ENCODE measurements at places on chromosomes 13 and 19.

DNA sequence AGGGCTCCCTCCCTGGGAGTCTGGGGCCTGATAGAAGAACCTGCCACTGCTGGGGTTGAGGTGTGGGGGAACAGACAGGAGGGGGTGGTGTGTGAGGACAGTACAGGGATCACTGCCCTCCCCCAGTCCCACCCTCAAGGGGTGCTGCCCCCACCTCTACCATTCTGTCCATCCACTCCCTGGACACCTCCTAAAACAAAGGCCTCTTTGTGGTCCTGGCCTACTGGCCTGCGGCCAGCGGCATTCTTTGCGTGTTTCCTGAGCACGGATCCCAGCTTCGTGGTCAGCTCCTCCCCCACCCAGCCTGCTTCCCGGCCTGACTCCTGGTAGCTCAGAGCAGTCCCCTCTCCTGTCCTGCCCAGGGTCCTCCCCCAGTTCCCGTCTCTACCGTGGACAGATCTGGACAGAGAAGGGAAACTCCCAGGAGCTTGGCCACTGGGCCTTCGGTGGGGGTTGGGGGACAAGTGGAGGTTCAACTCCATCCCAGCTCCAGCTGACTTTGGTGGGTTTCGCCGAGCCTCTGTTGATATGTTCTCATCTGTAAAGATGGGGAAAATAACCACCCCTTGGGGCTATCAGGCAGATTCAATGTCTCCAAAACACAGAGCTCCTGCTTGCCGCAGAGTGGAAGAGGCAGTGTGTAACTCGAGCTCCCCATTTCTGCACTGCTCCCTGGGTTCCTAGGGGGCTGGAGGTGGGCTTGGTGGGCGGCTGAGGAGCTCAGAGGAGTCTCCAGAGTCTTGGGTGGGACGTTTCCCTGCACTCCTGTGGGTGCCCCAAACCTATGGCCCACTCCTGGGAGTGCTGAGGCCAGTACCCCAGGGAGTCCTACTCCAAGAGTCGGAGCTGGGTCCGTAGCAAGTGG, 48.7 kb downstream of the LYL1 start:
- DNase-seq = no peak

DNA sequence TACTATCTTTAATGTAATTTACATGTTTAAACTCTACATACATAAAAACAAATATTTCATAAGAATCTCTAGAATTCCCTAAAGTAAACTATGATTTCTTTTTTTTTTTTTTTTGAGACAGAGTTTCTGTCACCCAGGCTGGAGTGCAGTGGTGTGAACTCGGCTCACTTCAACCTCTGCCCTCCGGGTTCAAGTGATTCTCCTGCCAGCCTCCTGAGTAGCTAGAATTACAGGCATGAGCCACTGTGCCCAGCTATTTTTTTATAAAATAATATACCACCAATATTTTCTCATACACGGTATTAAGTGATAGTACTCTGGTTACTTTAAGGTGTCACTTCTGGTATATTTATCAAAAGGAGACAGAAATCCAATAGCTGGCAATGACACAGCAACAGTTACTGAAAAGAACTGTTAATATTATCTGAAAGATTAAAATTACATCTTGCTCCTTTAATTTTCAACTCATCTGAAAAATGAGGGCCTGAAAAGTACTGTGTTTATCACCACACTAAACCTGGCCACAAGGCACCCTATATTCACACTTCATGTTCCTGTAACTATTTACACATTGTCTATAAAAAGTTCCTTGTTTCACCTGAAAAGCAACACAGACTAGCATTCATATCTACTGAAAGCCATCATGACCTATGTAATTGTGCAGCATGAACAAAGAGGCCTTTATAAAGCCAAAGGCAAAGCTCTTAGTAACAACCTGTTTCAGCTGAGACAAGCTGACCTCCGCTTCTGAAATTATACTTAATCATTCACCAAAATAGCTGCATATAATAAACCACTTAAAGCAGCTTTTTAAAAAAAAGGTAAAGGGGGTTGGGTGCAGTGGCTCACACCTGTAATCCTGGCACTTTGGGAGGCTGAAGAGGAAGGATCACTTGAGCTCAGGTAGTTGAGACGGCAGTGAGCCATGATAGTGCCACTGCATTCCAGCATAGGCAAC, 106.1 kb downstream of the SLC25A15 start:
- no peak for DNase-seq

- DNase-seq = no peak
Observed at GRCh38 chr13:37023871-37024270, 23.3 kb downstream of the EXOSC8 start.

GRCh38 chr19:17915940-17916593, 16.7 kb upstream of the CCDC124 start:
- DNase-seq = no peak

DNA sequence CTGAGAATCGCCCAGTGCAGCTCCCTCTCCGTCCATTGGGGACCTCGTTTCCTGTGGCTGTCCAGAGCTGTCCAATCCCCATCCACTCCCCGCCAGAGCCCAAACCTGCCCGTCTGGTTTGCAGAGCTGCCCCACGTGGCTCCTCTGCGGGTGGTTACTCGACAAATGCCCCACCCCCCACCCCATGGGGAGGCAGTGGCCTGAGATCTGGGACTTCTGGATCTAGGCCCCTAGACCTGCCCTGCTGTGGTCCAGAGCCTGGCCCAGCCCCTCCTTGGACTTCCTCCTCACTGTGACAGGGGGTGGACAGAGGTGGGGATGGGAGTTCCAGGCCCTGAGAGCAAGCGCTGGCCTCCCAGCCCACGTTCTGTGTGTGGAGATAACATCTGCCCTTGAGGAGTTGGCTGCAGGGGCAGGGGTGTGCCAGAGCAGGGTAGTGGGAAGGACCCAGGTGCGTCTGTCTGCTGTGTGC, 29.1 kb downstream of the PAK4 start:
- DNase-seq = no peak

GRCh38 chr13:113408562-113408961, 44.6 kb upstream of the GRTP1 start:
- no peak for DNase-seq

- no peak for DNase-seq
Observed at GRCh38 chr13:82900453-82900852, 981.8 kb downstream of the SLITRK1 start.

GRCh38 chr19:8373867-8374813, 10.2 kb downstream of the ANGPTL4 start:
- no peak for DNase-seq

DNA sequence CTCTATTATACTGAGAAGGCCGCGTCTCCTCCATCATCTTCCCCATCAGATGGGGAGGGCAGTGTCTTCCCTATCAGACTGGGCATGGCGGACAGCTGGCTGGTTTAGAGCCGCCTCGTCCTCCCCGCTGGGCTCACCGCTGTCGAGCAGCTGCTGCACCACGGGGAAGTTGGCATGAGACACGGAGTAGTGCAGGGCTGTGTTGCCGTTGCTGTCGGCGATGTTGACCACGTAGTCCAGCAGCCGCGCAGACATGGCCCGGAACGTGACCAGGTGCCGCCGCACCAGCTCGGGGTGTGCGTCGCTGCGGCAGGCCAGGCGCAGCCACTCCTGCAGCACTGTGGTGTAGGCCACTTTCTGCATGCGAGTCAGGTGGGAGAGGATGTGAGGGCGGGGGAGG, 18.8 kb upstream of the SPC24 start:
- no peak for DNase-seq

GRCh38 chr13:43666403-43666802, 120.4 kb downstream of the ENOX1 start:
- no peak for DNase-seq

DNA sequence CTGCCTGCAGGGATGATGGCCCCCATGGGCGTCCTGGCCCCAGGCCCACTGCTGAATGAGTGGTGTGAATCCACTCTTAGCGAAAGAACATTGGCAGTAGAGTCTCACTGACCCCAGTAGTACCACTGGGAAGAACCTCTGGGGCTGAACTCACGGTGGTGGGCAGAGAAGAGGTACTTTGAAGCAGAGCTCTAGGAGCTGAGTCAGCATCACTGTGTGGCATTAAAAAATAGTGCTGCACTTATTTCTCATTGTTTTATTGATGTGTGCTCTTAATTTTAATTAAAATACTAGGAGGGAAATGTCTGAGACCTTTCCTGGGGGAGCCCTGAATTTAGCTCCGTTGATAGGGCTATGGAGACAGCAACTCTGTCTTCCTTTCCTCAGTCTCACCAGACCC, 61.3 kb downstream of the CBY2 start:
- DNase-seq = no peak

DNA sequence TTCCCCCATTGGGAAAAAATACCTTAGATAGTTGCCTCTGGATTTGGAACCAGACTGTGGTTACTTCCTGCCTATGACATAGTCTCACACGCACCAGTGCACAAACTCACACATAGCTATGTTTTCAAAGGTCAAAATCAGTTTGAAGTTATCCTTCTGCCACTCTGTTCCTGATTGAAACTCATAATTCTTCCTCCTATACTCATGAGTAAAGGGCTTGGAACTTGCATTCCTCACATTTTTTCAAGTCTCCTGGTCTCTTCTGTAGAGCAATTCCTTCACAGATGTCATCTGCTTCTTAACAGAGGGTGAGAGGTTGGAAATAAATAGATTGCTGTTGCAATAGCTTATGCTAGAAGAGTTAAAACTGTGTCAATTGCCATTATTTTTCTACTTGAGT, 18.6 kb upstream of the POSTN start:
- DNase-seq = no peak

GRCh38 chr19:50387176-50387867, 3.2 kb downstream of the POLD1 start:
- DNase-seq = no peak

DNA sequence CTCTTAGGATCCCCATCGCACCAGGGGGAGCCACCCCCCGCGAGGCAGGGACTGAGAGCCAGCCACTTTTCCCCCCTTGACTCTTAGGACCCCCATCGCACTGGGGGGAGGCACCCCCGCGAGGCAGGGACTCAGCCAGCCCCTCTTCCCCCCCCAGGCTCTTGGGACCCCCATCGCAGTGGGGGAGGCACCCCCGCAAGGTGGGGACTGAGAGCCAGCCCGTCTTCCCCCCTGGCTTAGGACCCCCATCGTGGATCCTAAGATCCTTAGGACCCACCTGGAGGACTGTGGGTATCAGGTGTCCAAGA, 365.2 kb upstream of the SPRY2 start:
- DNase-seq = no peak

GRCh38 chr13:83216479-83217245, 665.6 kb downstream of the SLITRK1 start:
- no peak for DNase-seq

DNA sequence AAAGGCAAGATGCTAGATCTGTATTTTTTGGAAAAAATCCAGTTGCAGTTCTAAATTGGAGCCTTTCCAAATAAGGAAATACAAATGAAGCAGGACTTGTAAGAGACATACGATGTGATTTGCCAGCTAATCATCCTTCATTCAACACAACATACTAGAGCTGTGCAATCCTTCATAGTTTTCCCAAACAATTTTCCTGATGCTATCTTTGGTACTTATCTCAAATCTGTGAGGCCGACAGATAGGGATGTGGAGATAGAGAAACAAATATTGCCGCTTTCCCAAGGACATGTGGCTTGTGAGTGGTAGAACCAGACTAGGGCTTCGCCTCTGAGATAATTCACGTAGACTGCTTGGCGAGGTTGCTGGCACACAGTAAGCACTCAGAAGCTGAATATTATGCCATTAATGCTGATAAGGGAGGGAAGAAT, 176.6 kb downstream of the LMO7 start:
- DNase-seq = no peak

- DNase-seq = no peak
Observed at GRCh38 chr13:80658705-80659104, 317.8 kb upstream of the SPRY2 start.

GRCh38 chr19:39684267-39684666, 20.0 kb upstream of the LGALS14 start:
- DNase-seq = no peak

DNA sequence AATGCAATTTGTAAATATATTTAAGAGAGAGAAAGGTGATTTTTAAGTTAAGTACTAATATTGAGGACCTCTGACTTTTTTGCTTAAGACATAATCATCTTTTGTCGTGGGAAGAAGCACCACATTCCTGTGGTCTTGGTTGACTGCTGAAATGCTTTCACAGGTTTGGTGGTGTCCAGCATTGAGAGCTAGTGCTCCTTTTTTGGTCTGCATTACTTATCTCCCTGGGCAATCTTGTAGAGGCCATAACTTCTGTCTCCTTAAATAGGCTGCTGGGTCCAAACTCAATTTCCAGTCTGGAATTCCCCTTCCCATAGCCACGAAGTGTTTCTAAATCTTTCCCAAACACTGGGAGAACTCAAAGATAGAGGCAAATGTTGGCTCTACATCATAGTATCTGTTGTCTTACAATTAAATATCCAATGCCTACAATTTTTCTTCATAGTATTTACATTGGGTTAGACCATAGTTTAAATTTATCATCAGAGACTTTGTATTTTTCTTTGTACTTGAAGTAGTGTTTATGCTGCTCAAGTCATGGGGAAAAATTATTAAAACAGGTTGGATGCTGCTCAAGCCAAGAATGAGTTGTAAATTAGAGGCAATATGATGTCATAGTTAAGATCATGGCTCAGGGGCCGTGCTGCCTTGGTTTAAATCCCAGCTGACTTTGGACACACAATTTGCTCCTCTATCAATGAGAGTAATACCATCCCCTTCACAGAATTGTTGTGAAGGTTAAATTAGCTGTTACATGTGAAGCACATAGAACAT, 105.6 kb downstream of the POSTN start:
- DNase-seq = no peak

GRCh38 chr13:42305503-42305902, 33.6 kb downstream of the AKAP11 start:
- DNase-seq = no peak

DNA sequence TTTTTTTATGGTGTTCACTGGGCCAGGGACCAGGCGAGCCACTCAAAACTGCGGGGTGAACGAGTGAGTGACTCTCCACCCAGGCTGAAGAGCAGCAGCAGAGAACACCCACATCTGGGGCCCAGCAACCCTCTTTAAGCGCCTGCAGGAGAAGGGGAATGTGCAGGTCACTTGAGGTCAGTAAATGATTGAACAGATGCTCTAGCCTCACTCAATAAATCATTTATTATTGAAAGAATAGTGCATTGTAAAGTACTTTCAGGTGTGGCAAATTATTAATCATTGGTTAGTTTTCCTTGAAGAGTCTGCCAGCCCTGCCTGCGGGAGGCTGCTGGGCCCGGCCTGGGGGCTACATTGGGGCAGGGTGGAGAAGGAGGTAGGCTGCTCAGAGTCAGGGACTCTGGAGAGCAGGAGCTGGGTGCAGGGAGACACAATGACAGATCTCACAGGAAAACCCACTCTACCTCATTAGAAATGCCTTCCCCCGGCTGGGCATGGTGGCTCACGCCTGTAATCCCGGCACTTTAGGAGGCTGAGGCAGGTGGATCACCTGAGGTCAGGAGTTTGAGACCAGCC, 42.5 kb downstream of the ABCC4 start:
- no peak for DNase-seq

All from stimulated activated CD4-positive, alpha-beta T cell treated with anti-CD3 and anti-CD28 coated beads, Interleukin-1b, Interleukin-23, amount 100 ng/mL, for 4 hours (primary cell).